HT1080 (cell line): ENCODE measurements at places on chromosomes 12 and 14.

- DNase-seq: no peak
Observed at GRCh38 chr12:2456813-2457186, 338.0 kb upstream of the FKBP4 start.

DNA sequence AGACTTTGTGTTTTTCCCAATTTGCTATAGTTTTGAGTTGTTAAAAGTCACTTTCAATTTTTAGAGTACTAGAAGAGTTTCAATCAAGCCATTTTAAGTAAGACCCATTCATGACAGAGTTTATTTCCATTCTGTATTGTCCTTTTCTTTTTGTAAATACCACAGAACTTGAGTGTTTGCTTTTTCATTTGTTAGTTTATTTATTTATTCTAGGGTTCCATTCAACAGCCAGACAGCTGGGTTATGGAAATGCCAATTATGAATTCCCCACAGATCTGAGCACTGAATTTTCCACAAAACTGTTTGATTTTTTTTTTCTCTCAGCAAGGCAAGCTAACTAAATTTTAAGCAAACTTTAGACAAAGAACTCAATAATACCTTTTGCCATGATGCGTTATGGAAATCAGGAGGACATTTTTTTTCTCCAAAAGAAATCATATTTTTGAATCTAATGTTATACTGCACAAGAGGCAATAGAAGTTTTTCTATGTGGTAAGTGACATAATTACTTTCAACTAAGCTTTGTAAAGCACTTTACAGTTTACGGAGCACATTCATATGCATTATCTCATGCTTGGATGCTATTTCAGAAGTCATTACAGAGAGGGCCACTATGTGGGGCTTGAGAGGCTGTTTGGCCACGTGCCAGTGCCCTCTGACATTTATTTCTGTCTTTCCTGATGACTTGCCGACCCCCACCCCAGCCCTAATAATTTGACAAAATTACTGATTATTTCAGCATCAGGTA lies 181.5 kb downstream of the VRK1 start:
- DNase-seq: no peak

DNA sequence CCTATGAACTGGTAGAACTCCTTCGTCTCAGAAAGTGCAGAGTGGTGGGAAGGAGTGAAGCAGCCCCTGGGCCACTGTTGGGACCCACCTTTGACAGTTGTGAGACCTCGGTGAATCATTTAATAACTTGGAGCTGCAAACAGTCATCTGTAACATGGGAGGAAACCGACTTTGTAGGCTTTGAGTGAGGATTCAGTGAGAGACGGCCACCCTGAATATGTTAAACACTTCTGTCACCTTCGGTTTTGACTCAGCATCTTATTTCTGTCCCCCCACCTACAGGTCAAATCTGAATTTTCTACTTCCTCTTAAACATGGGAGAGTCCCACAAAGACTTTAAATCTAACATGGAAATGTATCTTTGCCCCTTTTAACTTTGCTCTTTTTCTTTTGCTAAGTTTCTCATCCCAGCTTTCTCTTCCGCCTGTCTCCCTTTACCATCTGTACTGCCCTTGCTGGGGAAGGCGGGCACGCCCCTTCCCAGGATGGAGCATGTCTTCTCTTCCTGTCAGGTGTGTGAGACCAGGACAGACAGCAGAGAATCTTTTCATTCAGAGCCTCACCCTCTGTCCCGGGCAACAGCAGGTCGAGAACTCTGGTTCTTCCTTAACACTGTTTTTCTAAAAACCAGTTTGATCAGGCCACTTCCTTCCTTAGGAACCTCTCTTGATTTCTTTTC lies 37.1 kb downstream of the ZC3H14 start:
- no peak for DNase-seq

GRCh38 chr12:1282670-1283315 lies 291.8 kb downstream of the ERC1 start:
- no peak for DNase-seq

DNA sequence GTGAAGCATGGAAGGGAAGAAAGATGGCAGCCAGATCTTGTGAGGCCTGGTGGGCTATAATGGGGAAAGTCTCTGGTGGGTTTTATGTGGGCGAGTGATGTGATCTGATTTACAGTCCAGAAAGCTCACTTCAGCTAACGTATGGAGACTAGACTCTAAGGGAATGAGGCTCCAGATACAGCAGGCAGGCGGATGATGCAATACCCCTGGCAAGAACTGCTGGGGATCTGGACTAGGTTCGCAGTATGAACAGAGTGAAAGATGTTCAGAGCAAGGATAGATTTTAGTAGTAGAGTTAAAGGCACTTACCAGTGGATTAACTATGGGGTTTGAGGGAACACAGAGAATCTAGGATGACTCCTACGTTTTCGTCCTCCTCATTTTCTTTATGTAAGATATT lies 253.1 kb downstream of the ANO2 start:
- no peak for DNase-seq

GRCh38 chr14:72975770-72976169 lies 49.5 kb downstream of the DCAF4 start:
- peak; percentile 6 for DNase-seq

DNA sequence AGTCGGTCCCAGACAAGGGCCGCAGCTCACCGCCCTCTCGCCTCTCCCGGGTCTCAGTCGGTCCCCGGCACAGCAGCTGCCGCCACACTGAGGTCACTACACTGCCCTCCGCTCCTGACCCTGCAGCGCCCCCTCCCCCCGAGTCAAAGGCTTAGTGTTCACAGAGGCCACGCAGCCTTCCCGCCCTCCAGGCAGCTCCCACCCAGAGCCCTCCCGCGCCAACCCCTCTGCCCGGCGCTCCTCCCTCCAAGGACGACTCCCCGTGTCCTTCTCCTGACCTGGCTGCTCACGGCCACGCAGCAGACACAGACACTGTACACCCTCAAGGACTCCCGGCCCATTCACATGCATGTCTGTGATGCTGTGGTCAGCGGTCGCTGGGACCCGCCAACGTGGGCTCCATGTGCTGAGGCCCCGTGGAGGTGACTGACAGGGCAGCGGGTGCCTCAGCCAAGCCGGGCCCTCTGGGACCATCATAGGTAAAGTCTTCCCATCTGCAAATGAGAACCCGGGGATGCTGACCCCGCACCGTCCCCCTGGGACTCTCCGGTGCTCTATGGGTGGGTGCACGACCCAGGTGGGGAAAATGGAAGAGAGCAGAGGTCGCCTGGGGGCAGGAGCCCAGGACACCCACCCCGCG lies 16.3 kb upstream of the GALNT9 start:
- DNase-seq: no peak

DNA sequence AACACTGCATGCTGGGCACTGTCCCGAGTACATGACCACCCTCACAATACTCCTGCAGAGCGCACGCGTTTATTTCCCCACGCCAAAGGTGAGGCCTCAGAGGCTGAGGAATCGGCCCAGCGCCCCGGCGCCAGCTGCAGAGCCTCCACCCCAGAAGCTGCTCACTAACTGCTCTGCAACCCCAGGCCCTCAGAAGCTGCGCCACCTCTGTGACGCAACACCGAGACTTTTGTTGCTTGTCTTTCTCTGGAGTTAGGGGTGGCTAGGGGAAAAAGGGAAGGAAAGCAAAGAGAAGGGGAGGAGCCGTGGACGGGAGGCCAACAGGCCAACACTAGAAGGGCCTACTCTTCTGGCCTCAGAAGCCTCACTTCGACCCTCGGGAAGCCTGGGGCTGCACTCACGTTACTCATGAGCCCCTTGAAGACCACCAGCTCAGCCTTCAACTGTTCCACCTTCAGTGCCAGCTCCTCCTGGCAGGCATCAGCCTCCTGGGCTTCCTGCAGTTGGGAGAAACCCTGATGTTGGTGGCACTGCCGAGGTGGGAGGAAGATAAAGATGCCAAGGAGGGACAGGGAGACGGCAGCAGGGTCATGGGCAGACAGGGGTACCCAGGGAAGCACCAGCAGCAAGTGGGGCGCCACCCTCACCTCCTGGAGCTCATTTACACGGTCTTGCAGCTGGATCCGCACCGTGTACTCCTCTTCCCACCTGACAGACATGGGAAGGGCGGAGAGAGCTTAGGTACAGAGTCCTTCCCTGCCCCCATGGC lies 5.4 kb downstream of the IFFO1 start:
- no peak for DNase-seq
